ENCODE measurements at places on chromosomes 1 and 21.
A peak's percentile ranks its signal among the peaks of the same experiment; 100 is the strongest.

- no peak for DNase-seq
These were observed 32.2 kb upstream of the SNX27 start for GRCh38 chr1:151579436-151580225.

- DNase-seq: peak; percentile 44
These were observed 34.6 kb downstream of the DNTTIP2 start for GRCh38 chr1:93844262-93845045.

DNA sequence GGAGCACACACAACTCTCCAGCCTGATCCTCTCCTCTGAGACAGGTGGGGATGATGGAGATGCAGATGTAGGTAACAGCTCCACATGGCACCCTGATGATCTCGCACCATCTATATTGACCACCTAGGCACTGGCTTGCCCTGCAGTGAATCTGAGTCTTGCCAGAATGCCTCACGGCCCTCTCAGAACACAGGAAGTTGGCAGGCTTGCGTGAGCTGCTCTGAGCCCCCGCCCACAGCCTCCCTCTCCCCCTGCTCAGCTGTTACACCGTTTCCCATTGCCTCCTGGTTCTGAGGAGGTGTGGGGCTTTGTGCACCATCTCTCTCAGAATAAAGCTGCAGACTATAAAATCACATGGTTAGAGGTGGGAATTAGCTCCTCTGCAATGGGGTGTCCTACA is 48.0 kb downstream of the URB2 start:
- no peak for DNase-seq

GRCh38 chr21:36710729-36711048 is 11.8 kb downstream of the SIM2 start:
- no peak for DNase-seq

- no peak for DNase-seq
These were observed 68.6 kb upstream of the ERRFI1 start for GRCh38 chr1:8094481-8095241.

DNA sequence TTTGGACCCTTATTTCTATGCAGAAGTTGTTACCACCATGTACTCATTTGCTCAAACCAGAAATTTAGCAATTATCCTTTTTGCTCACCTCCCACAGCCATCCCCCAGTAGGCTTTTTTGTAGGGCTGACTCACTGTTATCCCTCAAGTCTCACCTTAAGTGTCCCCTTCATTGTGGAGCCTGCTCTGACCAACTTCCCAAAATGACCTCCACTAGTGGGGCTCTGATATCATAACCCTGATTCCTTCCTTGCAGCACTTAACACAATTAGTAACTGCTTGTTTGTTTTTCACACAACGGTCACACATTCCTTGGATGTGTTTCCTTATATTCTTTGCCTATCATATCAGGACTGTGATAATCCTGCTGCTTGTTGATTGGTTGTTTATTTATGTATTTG is 76.7 kb downstream of the PATJ start:
- no peak for DNase-seq

DNA sequence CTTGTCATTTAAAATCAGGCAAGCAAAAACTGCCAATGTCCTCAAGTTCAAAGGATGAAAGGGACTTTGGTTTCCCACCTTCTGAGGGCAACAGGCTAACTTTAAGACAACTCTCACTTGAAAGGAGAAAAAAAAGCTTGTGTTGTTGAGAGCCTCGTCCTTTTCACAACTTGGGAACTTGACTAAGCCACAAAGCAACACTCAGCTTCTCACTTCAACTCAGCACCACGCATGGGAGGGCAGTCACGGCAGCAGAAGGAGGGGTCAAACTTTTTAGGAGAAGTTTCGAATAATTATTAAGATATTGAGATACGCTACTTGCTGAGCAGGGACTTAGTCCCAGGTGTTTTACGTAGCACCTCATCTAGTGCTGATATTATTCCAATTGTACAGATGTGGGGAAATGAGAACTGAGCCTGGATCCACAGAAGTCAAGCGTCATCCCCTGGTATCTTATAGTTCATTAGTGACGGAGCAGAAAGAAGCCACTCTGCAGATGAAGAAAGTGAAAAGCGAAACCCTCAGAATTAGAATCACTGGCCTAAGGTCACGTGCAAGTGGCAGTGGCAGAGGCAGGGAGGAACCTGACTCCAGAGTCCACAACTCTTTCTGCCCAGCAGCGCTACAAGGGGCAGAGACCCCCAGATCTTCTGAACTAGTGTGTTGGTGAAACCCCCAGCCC is 83.6 kb downstream of the JAK1 start:
- no peak for DNase-seq

GRCh38 chr1:110390692-110391245 is at the start of gene SLC16A4:
SLC16A4 (minus strand) TSS chr1:110391026; CDS start chr1:110389323, 1,703 bp downstream.
- no peak for DNase-seq

GRCh38 chr1:18859560-18859959 is at the start of gene TAS1R2:
TAS1R2 (minus strand) TSS chr1:18859660; CDS start chr1:18859660, 0 bp downstream.
- no peak for DNase-seq

DNA sequence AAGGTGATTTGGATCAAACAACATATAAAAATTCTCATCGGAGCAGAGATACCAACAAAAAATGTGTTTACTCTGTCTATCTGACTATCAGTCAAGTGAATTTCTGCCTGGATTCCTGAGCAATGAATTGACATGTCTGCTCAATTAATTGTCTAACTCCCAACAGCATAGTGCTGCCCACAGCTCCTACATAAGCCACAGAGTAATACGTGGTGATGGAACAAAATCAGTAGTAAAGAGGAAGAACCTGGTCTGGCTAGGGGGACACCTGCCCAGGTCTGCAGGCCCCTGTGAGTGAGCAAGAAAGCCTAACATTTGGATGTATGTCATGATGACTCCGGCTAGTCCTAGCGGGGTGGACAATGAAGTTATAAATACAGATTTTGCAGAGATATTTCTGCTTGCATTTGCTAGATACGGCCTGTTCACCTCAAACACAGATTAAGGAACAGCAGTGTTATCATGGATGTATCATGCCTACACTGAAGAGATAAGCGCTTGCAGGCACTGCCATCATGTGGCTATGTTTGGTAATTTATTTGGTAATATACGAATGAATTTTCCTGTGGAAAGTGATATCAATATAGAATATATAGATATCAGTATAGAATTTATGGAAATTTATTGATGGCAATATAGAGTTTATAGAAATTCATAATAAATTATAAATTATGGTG is 69.6 kb upstream of the LRRC8B start:
- peak; percentile 44 for DNase-seq

GRCh38 chr1:62356257-62356835 is 37.1 kb upstream of the KANK4 start:
- no peak for DNase-seq

DNA sequence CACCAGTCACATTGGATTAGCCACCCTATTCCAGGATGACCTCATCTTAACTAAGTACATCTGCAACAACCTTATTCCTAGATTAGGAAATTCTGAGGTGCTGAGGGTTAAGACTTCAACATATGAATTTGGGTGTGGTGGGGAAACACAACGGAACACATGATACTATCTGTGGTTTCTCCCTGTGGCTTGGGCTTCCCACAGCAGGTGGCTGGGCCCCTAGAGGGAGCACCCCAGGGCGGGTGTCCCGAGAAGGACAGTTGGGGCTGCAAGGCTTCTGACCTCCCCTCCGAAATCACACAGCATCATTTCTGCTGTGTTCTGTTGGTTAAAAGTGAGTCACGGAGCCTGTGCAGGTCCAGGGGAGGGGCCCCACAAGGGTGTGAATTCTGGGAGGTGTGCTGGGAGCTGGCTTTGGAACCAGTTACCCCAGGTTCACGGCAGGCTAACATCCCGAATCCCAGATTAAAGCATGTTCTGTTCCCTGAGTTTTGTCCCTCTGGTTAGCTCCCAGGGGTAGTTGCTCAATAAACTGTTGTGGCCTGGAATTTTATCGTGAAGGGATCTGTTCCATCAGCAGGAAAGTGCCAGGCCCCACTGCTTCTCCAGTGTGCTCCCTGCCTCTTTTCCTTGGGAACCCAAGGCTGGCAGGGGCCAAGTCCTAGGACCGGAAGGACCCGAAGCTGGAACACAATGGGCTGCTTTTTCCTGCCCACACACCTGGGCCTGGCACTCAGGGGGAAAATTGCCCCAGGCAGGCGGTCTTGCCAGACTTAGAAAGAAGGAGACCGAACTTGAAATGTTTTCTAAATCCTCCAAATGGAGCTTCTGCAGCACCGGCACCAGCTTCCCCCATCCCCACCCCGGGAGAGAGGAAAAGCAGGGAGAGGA is 154.0 kb upstream of the WNT4 start:
- no peak for DNase-seq

All from NCI-H774 (cell line).